ENCODE measurements at places on chromosomes 3 and 15.

DNA sequence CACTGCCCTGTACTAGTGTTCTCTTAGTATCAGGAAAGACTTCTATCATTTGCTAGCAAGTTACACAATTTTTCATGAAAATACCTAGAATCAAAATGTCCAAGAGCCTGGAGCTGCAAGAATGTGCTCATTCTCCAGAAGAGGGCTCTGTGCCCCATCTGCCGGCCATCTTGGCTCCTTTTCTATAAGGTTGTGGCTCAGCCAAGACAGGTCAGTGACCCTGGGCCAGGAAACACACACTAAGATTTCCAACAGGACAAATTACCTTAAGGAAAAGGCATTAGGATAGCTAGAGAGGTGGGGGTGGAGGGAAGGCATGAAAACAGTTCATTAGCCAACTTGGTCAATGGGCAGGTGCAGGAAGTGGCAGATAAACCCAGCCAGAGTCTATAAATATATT is 20.7 kb downstream of the TIMP4 start:
- DNase-seq = peak; percentile 13

DNA sequence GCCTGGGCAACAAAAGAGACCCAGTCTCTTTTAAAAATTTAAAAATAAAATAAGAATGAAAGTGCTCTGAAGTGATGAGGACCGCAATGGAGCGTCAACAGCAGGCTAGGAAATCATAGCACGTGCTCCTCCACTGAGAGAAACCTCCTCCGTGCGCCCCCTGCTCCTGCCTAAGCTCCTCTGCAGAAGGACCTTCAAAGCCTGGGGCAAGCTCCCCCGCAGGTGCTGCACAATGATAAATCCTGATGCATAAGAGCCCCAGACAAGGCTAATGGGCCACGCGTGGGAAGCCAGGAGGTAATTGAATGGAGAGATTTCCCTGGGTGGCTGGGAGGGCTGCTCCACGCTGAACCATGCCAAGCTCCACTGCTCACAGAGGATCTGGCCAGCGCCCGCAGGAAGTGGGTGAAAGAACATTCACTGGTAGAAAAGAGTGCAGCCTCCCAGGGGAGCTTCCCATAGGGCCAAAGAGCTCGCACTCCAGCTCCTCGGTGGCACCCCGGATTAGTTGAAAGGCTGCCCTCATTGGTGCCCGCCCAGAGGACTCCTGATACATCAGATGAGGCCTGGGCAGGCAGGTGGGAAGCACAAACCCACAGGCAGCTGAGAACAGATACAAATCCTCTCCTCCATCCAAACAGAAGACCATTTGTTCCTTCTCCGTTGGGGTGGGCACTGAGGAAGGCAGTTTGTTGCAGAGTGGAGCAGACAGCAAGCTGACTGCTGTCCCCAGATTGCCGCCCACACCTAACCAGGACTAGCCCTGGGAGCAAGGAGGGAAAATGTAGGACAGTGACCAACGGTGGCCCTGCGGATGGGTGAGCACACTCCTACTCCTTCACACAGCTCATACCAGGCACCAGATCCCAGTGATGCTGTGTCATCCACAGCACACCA is 52.5 kb downstream of the CPN2 start:
- no peak for DNase-seq

GRCh38 chr15:69880571-69881301 is 217.0 kb downstream of the TLE3 start:
- DNase-seq = no peak

GRCh38 chr15:40595219-40595618 is 1.2 kb downstream of the KNL1 start:
- no peak for DNase-seq
